ENCODE measurements at places on chromosomes 3 and 15.
A peak's percentile ranks its signal among the peaks of the same experiment; 100 is the strongest.

DNA sequence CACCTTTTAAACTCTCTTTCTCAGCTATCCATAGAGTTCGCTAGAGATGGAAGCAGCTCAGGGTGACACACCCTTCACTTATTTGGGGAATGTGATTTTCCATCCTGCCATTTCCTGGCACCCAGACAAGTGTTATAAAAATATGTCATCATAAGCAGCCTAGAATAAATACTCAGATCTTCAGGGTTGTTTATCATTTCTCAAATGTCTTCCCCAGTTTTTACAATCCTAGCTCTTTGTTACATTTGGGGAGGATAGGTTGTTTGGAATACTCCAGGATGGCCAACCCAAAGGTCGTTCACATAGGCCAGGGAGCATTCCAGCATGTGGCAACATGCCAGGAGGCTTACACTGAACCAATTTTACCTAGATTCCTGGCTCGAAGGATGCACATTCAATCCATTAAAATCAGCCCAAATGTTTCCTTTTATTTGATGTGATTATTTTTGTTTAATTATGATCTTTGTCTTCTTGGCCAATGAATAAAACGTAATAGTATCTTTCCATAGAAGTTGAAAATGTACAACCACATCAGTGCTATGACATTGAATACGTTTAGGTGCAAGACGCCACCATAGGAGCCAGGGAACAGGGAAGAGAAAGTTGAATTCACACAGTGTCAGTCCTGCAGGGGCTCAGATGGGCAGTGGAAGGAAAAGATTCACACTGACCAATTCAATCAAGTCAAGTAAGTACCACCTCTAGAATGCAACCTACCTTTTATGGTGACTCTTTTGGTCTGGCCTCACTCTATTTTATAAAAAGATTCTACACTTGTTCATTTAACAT is 537.7 kb upstream of the MDFIC2 start:
- DNase-seq = peak; percentile 74

DNA sequence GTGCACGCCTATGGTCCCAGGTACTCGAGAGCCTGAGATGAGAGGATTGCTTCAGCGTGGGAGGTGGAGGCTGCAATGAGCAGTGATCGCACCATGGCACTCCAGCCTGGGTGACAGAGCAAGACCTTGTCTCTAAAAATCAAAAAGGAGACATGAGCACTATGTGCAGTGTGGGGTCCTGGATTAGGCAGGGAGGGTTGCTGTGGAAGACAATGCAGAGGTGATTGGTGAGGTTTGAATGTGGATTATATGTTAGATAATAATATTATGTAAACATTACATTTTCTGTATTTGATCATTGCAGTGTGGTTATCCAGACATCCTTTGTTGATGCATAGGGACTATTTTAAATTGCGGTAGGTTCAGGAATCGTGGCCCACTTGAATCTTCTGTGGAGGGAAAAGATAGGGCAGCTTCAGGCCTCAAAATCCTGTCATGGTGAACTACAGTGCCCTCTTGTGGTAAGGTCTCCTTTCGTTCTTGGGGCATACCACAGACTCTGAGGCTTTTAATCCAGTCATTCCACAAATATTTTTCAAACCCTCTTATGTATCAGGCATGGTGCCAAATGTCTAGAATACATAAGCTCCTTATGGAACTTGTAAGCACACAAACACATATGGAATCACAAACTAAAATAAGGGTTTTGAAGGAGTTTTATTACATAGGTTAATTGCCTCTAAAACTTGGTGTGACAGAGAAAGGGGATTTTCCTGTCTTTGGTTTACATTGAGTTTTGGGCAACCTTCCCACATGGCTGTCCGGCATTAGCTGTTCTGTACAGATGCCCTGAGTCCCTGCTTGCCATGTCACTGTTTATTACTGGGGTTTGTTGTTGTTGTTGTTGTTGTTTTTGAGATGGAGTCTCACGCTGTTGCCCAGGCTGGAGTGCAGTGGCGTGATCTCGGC is 37.7 kb downstream of the GPD1L start:
- DNase-seq = peak; percentile 77

- DNase-seq = no peak
These were observed 27.3 kb downstream of the BCL2L10 start for GRCh38 chr15:52085299-52085698.

GRCh38 chr3:196638861-196639482 is 522 bp upstream of the NRROS start:
- no peak for DNase-seq

DNA sequence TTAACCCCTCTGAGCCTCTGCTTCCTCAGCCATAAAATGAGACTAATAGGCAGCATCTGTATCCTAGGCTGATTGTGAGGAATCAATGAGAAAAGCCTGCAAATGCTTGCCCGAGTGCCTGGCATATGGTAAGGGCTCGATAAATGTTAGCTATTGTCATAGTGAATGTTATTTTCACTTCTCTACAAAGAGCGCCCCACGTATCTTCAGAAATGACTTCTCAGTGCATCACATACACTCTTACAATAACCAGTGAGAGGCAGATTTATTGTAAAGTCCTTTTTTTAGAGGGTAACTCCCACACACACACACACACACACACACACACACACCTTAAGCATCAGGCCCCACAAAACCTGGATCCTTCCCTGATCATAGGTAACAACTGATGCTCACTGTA is 60.5 kb upstream of the SPATA12 start:
- DNase-seq = no peak

DNA sequence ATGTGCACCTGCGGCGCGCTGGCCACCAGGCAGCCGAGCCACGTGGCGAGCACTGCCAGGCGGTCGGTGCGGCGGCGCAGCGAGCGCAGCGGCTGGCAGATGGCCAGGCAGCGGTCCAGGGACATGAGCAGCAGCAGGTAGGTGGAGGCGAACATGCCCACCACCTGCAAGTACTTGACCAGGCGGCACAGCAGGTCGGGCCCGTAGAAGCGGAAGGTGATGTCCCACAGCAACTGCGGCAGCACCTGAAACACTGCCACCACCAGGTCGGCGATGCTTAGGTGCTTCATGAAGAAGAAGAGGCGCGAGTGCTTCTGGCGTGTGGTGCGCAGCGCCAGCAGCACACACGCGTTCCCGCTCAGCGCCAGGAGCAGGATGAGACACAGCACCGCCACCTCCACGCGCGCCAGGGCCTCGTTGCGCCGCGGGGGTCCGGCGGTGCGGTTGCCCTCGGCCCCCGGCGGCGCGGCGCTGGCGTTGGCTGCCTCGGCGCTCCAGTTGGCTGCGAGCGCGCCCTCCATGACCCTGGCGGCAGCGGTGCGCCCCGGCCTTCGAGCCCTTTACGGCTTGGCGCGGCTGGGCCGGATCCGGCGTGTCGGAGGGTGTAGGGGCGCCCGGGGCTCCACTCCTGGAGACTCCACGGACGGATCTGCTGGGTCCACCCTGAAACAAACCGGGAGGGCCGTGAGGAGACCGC is 1.6 kb downstream of the OXTR start:
- peak; percentile 32 for DNase-seq

GRCh38 chr3:112327371-112327951 is 5.5 kb upstream of the CD200 start:
- DNase-seq = peak; percentile 45

GRCh38 chr15:58182460-58183163 is 44.4 kb downstream of the AQP9 start:
- DNase-seq = peak; percentile 70

DNA sequence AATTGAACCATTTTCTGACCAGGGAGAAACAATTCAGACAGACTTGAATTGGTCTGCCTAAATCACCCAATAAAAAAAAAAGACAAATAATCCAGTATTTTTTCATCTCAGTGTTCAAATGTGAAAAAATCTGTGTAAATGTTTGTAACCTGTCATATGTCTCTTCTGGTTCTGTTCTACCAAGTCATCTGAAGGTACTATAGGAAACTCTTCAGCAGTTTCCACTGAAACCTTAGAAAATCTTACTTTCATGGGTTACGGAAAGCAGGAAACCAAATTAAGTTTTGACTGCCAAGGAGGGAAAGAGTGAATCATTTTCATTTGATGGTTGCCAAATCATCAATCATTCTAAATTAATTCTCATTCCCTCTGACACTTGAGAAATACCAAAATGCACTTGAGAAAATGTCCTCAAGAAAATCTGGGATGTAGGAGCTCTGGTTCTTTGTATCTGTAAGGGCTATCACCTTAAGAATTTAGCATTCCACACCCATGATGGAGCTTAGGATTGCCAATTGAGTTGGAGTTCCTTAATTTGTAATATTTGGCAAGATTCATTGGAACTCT is 278.2 kb upstream of the KCNH8 start:
- no peak for DNase-seq

- DNase-seq = no peak
These were observed 156.2 kb upstream of the UMPS start for GRCh38 chr3:124574012-124574411.

- DNase-seq = no peak
These were observed 75.9 kb downstream of the RAB7A start for GRCh38 chr3:128801779-128802380.

- DNase-seq = no peak
These were observed 72.5 kb downstream of the VPS8 start for GRCh38 chr3:184884359-184885017.

DNA sequence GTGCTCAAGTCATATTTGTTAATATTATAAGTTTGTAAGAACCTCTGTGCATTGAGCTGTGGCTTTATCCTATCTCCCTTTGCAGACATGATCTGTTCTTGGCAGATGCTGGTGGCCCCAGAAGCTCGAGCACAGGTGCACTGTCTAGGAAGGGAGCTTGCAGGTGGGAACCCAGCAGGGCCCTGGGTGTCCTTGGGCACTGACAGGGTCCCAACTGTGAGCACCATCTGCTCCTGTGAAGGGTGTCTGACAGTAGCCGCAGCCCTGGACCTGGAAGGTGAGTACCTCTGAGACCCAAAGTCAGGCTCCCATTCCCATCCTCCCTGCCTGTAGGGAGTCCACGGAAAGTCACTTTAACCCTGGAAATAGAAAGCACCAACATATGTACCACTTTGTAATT is 2.4 kb upstream of the REC114 start:
- DNase-seq = no peak

- DNase-seq = no peak
These were observed 258.1 kb upstream of the CNTN6 start for GRCh38 chr3:834679-835078.

- DNase-seq = no peak
These were observed 3.5 kb upstream of the LYSMD4 start for GRCh38 chr15:99736702-99737101.

- DNase-seq = peak; percentile 95
These were observed at the start of gene EFCAB12 for GRCh38 chr3:129428376-129429079. EFCAB12 (minus strand) TSS chr3:129428636; CDS start chr3:129428488, 148 bp downstream.

DNA sequence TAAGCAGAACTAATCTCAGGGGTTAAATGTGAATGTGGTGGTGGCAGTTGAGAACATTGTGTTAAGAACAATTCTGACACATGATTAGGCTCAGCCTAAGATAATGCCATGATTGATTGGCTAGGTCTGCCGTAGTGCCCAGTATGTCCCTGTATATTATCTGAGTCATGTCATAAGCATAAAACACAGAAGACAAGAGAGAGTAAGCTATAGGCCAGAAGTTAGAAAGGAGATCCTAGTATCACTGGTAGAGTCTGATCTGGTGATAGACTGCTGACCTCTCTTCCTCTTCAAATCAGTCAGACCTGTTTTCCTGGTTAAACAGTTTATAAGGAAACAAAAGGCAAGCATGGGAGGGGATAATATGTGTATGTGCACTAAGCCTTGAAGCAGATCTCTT is 30.1 kb upstream of the ATP8B4 start:
- no peak for DNase-seq

DNA sequence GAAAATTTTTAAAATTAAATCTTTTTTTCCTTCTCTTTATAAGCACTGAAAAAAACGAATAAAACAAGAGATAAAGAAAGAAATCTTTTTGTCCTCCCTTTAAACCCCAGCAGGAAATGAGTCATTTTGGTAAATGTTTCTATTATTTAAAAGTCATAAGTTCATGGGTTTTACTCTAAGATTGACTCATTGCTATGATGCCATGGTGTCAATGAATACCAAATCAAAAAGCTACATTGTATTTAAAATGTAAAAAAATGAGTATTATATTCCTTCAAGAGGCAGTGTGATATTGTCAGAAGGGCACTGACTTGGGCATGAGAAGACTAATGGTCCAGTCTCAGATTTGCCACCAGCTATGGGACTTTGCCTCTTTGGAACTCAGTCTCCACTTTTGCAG is 303.4 kb upstream of the DNAJC19 start:
- peak; percentile 36 for DNase-seq

- no peak for DNase-seq
These were observed 170.1 kb downstream of the CNTN4 start for GRCh38 chr3:2268779-2269178.

DNA sequence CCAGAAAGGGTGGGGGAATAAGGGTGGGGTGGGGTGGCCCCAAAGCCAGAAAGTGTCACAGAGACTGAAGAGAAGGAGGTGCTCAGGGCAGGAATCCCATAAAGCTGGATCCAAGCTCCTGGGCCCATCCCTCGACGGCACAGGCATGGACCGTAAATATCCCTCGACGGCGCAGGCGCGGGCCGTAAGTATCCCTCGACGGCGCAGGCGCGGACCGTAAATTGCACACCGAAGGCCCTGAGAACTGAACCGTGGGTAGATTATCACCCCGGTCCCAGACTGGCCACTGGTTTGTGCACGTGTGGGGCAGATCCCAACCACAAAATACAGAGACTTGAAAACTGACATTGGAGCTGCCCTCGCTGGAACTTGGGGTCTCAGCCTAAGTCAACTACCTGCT is 41.3 kb upstream of the MUC4 start:
- no peak for DNase-seq

GRCh38 chr15:59570315-59570714 is 41.3 kb upstream of the GCNT3 start:
- DNase-seq = peak; percentile 57

DNA sequence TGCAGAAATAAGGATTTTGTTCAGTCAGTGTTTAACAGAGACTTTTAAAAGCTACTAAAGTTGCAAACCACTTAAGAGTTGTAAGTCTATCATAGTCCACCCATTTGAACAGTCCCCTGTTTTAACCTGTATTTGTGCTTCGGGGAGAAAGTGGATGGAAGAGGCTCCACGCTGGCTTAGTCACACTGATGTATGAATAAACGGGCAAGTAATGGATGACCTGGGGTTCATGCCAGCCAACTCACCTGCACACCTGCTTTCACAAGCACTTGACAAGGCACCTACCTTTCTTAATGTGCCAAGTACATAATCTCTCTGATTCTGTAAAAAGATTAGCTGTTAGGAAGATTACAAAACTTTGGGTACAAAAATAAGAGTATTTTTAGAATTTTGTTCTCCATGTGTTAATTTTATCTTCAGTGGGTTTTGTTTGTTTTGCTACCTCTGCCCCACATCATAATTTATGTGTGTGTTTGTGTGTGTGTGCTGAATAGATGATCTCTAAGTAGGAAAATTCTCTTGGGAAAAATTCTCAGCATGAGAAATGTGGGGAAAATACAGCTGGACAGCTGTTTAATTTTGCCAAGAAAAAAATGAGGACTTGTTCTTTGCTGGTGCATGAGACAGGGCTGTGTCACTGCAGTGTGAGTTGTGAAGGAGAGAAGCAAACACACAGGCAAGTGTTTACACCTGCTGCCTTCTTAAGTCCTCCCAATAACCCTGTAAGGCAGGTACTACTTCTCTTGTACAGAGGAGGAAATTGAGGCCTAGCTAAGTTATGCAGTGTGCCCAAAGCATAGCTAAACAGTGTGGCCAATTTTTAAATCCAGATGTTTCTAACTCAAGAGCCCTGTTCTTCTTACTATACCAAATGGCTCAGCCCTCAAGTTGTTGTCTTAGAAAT is 181.2 kb upstream of the IL12A start:
- no peak for DNase-seq

Data from RWPE1 (cell line).